ENCODE measurements at places on chromosomes 2 and 18. TPM values are rescaled to one million over a fixed set of nuclear protein-coding genes. Genes with fewer than 3 reads are reported as not detected.
A peak's percentile ranks its signal among the peaks of the same experiment; 100 is the strongest.

- no peaks in the 10 kb centered on the region for H3K4me1 ChIP-seq
- no peaks in the 10 kb centered on the region for H3K36me3 ChIP-seq
- H3K27ac ChIP-seq = no peak overlapping the region
- DNase-seq = no peak
Observed at GRCh38 chr2:140584471-140584870, 1546.3 kb downstream of the LRP1B start.

GRCh38 chr2:168184681-168185513 is 62.5 kb downstream of the STK39 start:
- H3K4me1 ChIP-seq = peaks cover 5% of the 10 kb centered on the region
- H3K4me3 ChIP-seq = no peak overlapping the region
- no peak overlapping the region for H3K27ac ChIP-seq
- peaks cover 1% of the 10 kb centered on the region for H3K27me3 ChIP-seq
- DNase-seq = no peak

DNA sequence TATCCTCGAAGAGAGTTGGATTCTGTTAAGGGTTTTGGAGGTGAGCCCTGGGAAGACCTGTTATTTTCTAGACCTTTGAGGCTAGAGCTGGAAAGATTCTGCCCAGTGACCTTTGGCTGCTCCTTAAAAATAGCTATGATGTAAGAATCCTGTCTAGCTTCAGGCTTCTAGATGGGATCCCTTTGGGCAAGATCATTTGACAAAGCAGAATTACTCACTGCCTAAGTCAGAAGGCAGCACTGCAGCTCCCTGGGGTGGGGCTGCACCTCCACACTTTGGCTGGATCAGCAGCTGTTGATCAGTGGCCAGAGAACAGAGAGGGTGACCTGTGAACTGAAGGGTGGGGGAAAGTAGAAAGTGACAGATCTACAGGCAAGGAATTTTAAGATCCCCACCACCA is 103.8 kb downstream of the ASAP2 start:
- H3K4me3 ChIP-seq = no peak overlapping the region
- H3K36me3 ChIP-seq = peaks cover 8% of the 10 kb centered on the region
- H3K27me3 ChIP-seq = peaks cover 3% of the 10 kb centered on the region
- peaks cover 13% of the 10 kb centered on the region for H3K4me1 ChIP-seq
- H3K27ac ChIP-seq = no peak overlapping the region

DNA sequence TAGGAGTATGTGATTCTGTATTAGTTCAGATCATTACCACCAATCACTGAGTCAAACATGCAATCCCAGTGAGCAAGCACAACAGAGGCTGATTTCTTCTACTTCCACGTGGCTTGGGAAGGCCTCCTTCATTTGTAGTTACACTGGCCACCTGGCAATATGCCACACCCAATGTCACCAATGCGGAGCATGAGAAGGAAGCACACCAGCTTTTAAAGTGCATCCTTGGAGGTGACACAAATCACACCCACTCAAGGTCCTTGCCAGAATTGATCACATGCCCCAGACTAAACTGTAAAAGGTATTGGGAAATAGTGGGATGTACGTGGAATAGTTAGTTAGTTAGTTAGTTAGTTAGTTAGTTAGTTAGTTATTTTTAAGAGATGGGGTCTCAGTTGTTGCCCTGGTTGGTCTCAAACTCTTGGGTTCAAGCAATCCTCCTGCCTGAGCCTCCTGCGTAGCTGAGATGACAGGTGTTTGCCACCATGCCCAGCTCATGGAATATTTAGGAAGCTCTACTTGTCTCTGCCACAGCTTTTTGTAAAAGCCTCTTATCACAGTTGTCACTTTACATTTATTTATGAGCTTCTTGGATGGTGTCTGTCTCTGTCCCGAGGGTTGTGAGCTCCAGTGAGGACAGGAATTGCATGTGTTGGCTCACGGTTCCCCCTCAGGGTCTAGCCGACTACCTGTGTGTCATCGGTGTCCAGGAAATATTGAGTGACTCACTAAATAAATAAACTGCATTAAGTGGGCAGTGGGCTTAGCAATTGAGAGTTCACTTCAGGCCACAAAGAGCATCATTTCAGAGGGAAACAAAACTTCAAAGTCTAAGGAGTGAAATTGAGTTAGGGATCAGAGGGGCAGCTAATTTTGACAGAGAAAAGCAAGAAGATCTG is 28.1 kb upstream of the CAB39 start:
- no peak for DNase-seq
- peaks cover 2% of the 10 kb centered on the region for H3K27me3 ChIP-seq
- peak overlapping the region; percentile 64 for H3K27ac ChIP-seq
- H3K4me3 ChIP-seq = no peak overlapping the region

The DOCK10 gene
- total RNA-seq = 7.6 TPM

The IFT172 gene
- 32.2 TPM for total RNA-seq

The BOLL gene
- total RNA-seq = not detected

The MAPK4 gene
- total RNA-seq = 0.21 TPM

All from endothelial cell (in vitro differentiated cells).